ENCODE measurements at places on chromosomes 7 and 10. TPM values are rescaled to one million over a fixed set of nuclear protein-coding genes. Genes with fewer than 3 reads are reported as not detected.

ARHGAP22 gene
- not detected for total RNA-seq

WNT16 gene
- total RNA-seq = not detected

ZFAND2A gene
- total RNA-seq = 23.8 TPM

ZNF680 gene
- total RNA-seq = 11.9 TPM

KCNH2 gene
- total RNA-seq = 0.07 TPM

SMO gene
- 0.07 TPM for total RNA-seq

Data from activated CD8-positive, alpha-beta memory T cell treated with anti-CD3 and anti-CD28 coated beads, Interleukin-2, amount 10 ng/mL, durations not matched to agents 7 days and 5 days (primary cell).